ENCODE measurements at places on chromosomes 7 and 10.

- DNase-seq = no peak
Observed at GRCh38 chr10:22783807-22784206, 69.4 kb upstream of the PIP4K2A start.

DNA sequence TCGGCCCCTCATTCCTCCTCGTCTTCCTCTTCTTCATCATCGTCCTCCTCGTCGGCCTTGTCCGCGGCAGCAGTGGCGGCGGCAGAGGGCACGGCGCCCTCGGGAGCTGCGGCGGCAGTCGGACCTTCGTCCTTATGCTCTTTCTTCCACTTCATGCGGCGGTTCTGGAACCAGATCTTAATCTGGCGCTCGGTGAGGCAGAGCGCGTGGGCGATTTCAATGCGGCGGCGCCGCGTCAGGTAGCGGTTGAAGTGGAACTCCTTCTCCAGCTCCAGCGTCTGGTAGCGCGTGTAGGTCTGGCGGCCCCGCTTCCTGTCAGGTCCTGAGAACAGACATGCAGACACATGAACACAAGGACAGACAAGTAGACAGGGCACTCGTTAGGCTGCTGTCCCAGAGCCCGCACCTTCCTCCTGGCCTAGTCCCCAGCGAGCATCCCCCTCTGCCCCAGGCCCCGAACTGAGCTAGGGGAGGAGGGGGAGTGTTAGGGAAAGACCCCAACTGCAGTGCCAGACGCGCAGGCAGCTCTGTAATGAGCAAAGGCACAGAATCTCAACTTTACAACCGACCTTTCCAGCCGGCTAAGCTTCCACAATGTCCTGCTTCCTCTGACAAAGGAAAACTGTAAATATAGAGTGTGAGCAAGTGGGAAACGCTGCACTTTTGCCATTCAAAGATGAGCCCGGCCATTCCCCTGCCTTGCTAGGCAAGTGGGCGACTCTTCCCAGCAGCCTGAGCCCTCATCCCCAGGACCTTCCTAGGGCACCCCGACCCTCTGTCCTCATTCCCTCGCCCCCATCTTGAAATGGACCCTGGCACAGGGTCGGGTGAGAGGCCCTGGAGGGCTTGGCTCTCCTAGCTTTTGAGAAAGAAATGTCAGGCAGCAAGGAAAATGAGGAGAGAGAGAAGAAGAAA is 1.3 kb downstream of the HOXA7 start:
- DNase-seq = peak; percentile 45

DNA sequence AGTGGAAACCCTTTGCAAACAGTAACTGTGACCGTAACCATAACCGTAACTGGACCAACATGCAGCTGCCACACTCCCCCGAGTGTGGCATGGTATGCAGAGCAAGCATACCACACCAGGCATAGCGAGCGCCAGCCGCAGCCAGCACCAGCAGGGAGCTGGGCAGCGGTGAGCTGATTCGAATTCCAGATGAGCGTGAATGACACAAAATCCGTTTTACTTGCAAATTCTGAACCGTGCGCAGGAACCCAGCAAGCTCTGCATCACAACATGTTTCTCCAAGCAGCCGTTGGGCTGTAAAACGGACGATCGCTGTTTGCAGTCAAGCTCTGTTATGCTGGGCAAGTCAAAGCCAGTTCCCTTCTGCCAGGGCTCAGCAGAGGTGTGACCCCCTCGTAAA is 111.1 kb downstream of the OAT start:
- no peak for DNase-seq

DNA sequence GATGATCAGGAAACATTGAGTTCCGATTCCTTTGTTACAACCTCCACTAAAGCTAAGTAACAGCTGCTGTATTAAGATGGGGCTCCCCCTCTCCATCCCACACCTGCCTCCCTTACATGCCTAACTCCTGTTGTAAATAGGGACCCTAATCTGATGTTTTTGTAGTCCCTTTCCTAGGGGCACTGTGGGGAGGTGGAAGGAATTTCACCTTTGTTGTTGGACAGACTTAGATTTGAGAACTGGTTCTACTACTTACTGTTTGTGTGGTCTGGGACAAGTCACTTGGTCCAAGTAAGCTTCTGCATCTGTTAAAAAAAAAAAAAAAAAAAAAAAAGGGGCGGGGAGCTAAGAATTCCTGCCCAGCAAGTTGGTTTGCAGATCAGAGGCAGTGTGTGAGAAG is 42.6 kb downstream of the KIAA1217 start:
- DNase-seq = no peak

DNA sequence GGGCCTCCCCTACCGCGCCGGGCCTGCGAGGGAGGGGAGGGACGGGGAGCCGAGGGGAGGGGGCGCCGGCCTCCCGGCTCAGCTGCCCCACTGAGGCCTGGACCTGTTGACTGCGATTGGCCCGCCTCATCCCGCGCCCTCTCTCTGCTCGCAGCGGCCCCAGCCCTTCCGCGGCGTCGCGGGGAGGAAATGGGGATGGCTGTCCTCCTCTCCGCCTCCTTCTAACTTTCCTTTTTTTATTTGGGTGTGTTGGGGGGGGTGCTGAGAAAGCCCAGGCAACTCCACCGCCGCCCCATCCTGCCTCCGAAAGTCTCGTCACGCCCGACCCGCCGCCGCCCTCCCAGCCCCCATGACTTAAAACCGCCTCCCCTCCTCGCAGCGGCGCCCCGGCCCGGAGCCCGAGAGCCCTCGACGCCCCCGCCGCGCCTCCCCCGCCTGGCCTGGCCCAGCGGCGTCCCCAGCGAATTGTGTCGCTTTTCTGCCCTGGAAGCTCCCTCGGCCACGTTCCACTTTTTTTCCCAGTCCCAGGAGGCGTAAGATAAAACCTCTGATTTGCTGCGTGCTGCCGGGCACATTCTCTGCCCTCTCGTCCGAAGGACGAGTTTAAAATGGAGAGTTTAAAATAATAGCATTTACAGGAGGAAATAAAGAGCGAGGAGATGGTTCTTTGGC is 842 bp upstream of the SKIDA1 start:
- DNase-seq = peak; percentile 73

GRCh38 chr7:122628651-122629411 is 70.1 kb downstream of the RNF133 start:
- DNase-seq = no peak

GRCh38 chr7:92606985-92607384 is 16.8 kb upstream of the FAM133B start:
- no peak for DNase-seq

- DNase-seq = no peak
Observed at GRCh38 chr7:100888291-100888987, 1.1 kb downstream of the UFSP1 start.

GRCh38 chr7:133202942-133203341 is 49.9 kb upstream of the EXOC4 start:
- no peak for DNase-seq

GRCh38 chr10:63260860-63261251 is 127.7 kb downstream of the NRBF2 start:
- no peak for DNase-seq

DNA sequence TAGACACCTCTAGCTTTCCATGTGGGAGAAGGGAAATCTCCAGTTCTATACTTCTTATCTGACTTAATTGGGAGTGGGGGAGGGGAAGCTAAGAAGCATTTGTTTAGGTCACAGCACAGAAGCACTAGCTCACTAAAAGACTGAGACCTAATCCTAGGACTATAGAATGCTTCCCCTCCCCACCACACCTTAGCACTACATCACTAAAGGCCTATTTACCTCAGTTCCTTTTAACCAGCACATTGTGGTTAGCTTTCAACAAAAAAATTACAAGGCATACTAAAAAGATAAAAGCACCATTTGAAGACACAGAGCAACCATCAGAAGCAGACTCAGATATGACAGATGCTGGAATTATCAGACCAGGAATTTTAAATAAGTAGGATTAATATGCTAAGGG is 53.8 kb upstream of the ADRA2A start:
- no peak for DNase-seq

- no peak for DNase-seq
Observed at GRCh38 chr10:76017026-76017732, 585.8 kb downstream of the LRMDA start.

DNA sequence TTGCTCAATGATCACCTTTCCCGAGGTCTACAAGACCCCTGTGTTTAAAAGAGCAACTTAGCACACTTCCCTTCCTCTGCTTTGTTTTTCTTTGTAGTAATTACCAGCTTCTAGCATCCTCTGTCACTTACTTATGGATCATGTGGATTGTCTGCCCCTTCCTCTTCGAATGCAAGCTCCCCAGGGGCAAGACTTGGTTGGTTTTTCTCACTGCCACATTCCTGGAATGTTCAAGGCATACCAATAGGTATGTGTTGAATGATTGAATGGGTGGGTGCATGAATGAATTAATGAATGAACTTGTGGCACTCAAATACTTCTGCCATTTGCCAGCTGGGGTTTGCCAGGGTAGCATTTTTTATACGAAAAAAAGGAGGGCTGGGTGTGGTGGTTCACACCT is 294.0 kb downstream of the PRPF18 start:
- DNase-seq = no peak

- no peak for DNase-seq
Observed at GRCh38 chr10:132303361-132304115, 4.2 kb downstream of the STK32C start.

GRCh38 chr10:59337201-59337652 is 25.1 kb downstream of the FAM13C start:
- no peak for DNase-seq

DNA sequence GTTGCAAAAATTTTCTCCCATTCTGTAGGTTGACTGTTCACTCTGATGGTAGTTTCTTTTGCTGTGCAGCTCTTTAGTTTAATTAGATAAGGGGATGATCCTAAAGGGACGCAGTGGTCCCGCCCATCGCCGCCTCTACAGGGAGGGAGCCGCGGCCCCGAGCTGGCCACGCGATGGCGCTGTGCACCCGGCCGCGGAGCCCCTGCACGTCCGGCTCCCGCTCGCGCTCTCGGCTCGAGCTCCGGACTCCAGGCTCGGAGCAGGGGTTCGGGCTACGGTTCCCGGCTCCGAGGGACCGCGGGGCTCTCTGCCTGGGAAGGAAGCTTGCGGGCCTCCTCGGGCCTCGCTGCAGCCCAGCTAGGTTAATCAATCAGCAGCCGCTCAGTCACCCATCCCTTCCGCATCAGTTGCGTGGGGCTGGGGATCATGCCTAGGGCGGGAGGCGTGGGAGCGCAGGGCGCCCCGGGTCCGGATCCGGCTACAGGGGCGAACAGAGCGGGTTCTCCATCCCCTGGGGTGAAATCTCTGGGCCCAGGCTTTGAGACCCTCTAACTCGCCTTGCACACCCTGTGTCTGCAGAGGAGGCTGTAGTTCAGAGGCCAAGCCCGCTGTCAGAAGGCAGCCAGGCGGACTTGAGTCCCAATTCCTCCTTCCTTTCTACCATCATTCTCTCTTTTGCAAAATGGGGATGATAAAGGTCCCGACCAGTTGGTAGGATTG is 97.9 kb downstream of the WDR11 start:
- DNase-seq = peak; percentile 61

DNA sequence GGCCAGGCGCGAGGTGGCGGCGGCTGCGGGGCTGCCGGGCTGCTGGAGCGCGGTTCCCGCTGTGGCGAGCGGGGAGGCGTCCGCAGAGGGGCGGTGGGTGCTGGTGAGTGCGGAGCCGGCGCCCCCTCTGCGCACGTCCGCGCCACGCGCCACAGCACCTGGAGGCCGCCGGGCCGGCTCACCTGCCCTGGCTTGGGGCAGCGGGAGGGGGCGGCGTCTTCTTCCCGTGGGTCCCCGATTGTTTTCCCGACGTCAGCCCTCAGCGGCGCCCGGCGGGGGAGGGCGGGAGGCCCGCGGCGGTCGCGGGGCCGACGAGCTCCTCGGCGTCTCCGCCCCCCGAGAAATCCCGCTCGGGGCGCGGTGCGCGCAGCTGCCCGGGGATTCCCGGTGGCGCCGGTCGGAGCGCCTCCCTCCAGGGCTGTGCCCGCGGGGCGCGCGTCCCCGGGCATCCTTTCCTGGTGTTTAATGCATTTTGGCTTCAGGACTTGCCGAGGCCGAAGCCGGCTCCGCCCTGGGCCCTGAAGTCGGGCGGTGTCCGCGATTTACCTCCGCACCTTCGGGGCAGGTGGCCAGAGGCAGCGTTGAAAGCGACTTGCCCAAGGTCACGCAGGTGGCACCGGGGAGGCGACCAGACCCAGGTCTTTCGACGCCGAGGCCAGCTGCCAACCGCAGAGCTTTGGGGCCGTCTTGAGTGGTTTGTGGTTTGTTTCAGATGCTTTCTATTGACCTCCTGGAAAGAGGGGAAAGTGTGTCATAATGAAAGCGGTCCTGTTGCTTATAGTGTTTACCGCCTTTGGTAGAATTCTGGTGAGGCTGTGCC is 561 bp downstream of the PLEKHA1 start:
- DNase-seq = peak; percentile 73

DNA sequence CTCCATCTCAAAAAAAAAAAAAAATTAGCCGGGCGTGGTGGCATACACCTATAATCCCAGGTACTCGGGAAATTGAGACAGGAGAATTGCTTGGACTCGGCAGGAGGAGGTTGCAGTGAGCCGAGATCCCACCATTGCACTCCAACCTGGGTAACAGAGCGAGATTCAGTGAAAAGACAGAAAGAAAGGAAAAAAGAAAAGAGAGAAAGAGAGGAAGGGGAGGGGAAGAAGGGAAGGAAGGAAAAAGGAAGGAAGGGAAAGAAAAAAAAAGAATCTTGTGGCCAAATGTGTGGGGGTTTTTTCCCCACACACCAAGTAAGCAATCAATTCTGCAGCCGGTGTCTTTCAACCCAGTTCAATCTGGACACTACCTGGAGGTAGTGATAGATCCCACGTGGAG is 9.0 kb upstream of the NAT16 start:
- DNase-seq = no peak

DNA sequence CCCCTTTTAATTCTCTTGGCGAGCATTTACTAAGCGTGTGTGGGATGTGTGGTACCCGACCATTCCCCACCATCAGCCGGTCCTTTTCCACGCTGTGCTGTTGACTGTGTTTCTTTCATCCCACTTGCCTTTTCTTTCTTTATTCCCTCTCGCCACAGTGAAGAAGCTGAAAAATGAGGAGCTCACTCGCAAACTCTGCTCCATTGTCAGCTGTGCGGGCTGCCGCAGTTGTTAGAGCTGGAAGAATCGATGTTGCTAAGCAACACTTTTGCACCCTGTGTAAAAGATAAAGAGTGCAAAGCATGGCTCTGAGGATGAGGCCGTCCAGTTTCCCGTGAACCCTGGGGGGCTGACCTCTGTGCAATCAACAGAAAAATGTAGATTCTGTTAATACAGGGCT is 203.1 kb upstream of the NEBL start:
- DNase-seq = no peak

Data from activated naive CD4-positive, alpha-beta T cell treated with Interleukin-2 at 50 U/mL for 16 hours (primary cell).